Substantia nigra (tissue), 51 donors: ENCODE measurements at places on chromosomes 5 and 9.

- no peak for DNase-seq
Measured at GRCh38 chr5:34728236-34728635, 72.1 kb downstream of the RAI14 start.

GRCh38 chr5:64972591-64972990 lies 203.9 kb downstream of the CWC27 start:
- no peak for DNase-seq

- DNase-seq, result no peak
Measured at GRCh38 chr9:116713271-116713670, 26.2 kb downstream of the TRIM32 start.

GRCh38 chr5:55864606-55865541 lies 13.7 kb downstream of the IL31RA start:
- DNase-seq, result no peak

DNA sequence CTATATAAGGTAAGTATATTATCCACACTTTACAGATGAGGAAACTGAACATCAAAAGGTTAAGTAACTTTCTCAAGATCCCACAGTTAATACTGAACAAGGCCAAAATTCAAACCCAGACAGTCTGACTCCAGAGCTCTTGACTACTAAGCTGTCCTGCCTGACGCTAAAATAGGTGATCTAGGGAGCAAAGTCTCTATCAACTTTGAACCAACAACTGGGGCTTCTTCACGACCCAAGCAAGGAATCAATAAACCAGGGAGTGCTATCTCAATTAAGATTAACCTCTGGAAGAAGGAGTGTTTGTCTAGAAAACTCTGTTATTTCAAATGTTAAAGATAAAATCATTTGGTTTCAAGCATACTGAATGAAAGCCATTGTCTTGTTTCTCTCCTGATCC lies 64.4 kb downstream of the MRPS27 start:
- no peak for DNase-seq

GRCh38 chr5:176420086-176420485 lies 3.7 kb upstream of the CLTB start:
- no peak for DNase-seq

GRCh38 chr5:109448838-109449237 lies 39.1 kb upstream of the PJA2 start:
- DNase-seq, result no peak

DNA sequence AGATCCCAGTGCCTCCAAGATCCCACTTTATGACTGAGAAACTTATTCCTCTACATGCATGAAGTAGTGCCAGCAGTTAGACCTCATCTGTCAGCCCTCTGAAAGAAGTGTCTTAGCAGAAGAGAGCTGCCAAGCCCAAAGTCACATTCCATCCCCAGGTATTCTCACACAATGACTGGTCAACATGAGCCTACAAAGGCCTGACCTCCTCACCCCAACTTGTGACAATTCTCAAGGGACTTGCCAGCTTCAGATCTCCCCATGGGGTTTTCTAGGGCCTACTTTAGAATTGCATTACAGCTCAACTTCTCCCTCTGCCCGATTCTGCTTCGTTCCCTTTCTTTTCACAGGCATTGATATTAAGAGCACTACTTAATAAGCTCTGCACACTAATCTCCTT lies 393.8 kb upstream of the SLC30A5 start:
- DNase-seq, result no peak

GRCh38 chr5:149304195-149305078 lies 32.8 kb downstream of the AFAP1L1 start:
- DNase-seq, result no peak

DNA sequence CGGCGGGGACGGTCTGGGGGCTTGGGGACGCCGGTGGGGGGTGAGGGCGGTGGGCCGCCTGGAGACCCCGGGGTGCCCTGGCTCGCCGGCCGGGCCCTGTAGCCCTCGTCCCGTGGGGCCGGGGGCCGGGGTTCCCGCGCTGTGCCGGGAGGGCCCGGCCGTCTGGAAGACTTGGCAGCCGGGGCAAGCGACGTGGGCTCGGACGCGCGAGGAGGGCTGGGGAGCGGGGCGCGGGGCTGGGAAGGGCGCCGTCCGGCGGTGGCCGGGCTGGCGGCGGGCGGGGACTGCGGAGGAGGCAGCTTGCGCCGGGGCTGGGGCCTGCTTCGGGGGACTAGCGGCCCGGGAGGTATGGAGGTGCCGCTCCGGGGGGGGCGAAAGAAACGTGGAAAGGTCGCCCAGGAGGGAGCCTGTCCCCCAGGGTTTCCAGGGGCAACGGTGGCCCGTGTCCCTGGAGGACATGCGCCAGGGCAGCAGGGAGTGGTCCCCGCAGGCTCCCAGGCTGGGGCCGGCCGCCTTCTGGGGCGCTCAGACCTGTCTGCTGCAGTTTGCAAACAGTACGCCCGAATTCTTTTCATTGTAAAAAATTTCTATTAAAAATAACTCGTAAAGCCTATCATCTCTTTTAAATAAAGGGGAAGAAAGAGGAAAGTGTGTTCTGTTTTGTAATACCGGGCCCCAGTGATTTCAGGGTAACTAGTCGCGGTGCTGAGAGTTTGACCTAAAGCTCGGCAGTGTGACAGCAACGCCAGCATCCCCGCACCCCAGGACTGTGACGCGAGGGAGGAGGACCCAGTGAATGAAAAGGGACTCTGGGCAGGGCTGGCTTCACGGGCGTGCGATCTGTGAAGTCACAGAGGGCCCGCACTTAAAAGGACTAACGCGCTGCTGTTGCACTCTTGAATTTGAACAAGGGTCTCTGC lies 752 bp upstream of the ANKH start:
- DNase-seq, result peak; percentile 70

- DNase-seq, result no peak
Measured at GRCh38 chr5:1788200-1788599, 11.4 kb downstream of the MRPL36 start.

DNA sequence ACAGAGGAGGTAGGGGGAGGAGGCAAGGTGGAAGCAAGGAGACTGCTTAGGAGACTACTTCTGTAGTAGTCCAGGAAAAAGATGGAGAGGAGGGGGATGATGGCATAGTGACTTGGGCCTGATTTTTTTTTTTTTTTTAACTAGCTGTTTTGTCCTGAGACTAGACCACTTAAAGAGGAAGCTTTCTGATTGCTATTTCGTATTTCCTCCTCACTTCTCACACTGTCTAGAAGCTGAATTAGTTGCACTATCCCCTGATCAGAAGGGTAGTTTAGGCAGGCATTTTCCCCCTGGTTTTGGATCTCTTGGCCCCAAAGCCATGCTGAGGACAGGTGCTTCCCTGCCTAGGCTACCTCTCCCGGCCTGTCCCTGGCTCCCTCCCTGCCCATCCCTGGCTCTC lies 14.9 kb downstream of the LARP1 start:
- DNase-seq, result no peak

DNA sequence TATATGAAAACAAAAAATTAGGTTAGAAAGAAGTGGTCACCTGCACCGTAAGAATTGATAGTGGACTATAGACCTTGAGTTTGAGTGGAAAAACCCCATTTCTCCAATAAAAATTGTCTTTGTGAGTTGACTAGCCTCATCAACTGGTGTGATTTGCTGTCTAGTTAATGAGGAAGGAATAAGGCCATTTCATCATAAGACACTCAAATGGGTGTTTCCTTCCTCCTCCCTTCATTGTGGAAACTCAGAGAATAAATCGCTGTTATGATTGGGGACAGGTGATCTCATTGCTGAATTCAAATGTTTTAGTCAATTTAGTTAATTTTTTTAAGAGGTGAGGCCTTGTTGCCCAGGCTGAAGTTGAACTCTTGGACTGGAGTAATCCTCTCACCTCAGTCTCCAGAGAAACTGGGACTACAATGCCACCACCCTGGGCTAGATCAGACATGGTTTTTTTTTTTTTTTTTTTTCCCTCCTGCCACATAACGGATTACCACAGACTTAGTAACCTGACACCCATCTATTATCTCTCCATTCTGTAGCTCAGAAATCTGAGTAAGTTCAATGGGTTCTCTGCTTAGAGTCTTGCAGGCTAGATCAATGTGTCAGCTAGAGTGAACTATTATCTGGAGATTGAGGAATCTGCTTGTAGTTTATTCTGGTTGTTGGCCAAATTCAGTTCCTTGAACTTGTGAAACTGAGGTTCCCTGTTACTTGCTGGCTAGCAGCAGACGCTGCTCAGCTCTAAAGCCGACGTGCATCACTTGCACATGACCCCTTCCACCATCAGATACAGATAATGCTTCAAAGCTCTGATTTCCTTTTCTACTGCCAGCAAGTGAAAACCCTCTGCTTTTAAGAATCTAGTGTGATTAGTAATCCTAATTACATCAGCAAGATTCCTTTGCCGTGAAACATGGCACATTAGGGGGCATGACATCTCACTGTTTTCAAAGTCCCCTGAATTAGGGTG lies 663.8 kb upstream of the CDH9 start:
- no peak for DNase-seq

GRCh38 chr5:156137071-156137869 lies 189.7 kb upstream of the SGCD start:
- no peak for DNase-seq

- no peak for DNase-seq
Measured at GRCh38 chr5:1511651-1512540, 11.9 kb downstream of the LPCAT1 start.
